Activated T-helper 1 cell treated with anti-CD3 and anti-CD28 coated beads, Interleukin-12 subunit alpha, Interleukin-12 subunit beta, Interleukin-2, Interleukin-4 antibody, amounts not matched to agents 30 ng/mL and 10 ng/mL and 1 ng/mL, durations not matched to agents 14 hours and 24 hours and 36 hours (primary cell): ENCODE measurements at places on chromosomes 12 and 14. TPM values are rescaled to one million over a fixed set of nuclear protein-coding genes. Genes with fewer than 3 reads are reported as not detected.

Gene NEUROD4
- total RNA-seq: 0.05 TPM in 1 of 2 replicates, not detected in the other

Gene CRIP1
- 97.1 and 103 TPM in 2 replicates for total RNA-seq

GRCh38 chr14:91231446-91231845 lies 13.1 kb downstream of the GPR68 start:
- H3K27me3 ChIP-seq: no peaks in the 10 kb centered on the region
- H3K36me3 ChIP-seq: peaks cover 32% of the 10 kb centered on the region
- H3K4me1 ChIP-seq: peaks cover 76% of the 10 kb centered on the region
- peak overlapping the region; percentile 100 for H3K27ac ChIP-seq
- no peak for DNase-seq

DNA sequence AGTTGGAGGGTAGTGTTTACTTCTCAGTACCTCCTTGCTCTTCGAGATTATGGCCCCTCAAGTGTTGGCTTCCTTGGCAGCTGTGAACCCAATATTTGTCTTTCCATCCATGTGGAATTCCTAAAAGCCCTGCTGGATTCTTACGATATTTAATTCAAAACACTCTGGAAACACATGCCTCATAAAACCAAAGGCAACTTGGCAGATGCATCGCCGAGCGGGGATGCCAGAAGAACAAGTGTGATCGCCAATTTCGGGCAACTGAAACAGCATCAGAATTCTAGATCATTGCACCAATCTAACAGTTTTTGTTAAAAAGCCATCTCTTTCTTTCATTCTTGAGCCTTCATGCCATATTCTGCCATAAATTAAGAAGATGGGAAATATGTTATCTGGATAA lies 934.4 kb downstream of the AACS start:
- H3K4me3 ChIP-seq: no peak overlapping the region
- H3K4me1 ChIP-seq: no peaks in the 10 kb centered on the region
- H3K27me3 ChIP-seq: no peaks in the 10 kb centered on the region

- no peaks in the 10 kb centered on the region for H3K4me1 ChIP-seq
- H3K27ac ChIP-seq: no peak overlapping the region
- no peak for DNase-seq
- no peaks in the 10 kb centered on the region for H3K36me3 ChIP-seq
- H3K27me3 ChIP-seq: no peaks in the 10 kb centered on the region
Observed at GRCh38 chr14:34502545-34503225, 36.8 kb downstream of the EAPP start.

DNA sequence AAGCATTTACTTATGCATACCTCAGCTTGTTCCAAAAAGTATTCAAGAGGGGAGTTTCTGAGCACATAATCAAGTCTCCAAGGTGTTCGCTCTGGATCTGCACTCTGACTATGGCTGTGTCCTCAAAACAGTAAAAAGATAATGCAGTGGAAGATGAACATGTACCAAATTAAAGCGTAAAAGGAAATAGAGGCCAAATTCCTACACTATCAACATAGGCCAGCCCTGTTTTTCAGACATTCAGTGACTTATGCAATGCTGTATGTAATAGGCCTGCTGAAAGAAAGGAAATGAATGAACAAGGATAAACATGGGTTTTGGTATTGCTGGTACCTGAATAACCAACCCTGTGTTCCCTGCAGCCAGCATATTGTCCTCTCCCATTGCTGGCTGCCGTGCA lies 115.7 kb downstream of the SAMD4A start:
- peaks cover 8% of the 10 kb centered on the region for H3K4me1 ChIP-seq
- no peak overlapping the region for H3K27ac ChIP-seq
- DNase-seq: no peak
- H3K36me3 ChIP-seq: no peaks in the 10 kb centered on the region
- no peak overlapping the region for H3K4me3 ChIP-seq

GRCh38 chr12:125249066-125249824 lies 184.0 kb downstream of the AACS start:
- H3K36me3 ChIP-seq: no peaks in the 10 kb centered on the region
- H3K4me1 ChIP-seq: no peaks in the 10 kb centered on the region
- H3K27ac ChIP-seq: no peak overlapping the region
- no peaks in the 10 kb centered on the region for H3K27me3 ChIP-seq
- H3K4me3 ChIP-seq: no peak overlapping the region
